ENCODE measurements at places on chromosomes 7 and 10. TPM values are rescaled to one million over a fixed set of nuclear protein-coding genes. Genes with fewer than 3 reads are reported as not detected.

- DNase-seq: peak; percentile 84
- H3K27ac ChIP-seq: peak overlapping the region; percentile 89
- peaks cover 56% of the 10 kb centered on the region for H3K4me1 ChIP-seq
- peak overlapping the region; percentile 68 for H3K4me3 ChIP-seq
- peaks cover 2% of the 10 kb centered on the region for H3K36me3 ChIP-seq
- H3K27me3 ChIP-seq: no peaks in the 10 kb centered on the region
Measured at GRCh38 chr7:150755473-150756099, 18.4 kb downstream of the GIMAP5 start.

- no peak overlapping the region for H3K4me3 ChIP-seq
- no peaks in the 10 kb centered on the region for H3K4me1 ChIP-seq
- H3K36me3 ChIP-seq: no peaks in the 10 kb centered on the region
Measured at GRCh38 chr7:70071766-70072165, 473.5 kb downstream of the AUTS2 start.

DNA sequence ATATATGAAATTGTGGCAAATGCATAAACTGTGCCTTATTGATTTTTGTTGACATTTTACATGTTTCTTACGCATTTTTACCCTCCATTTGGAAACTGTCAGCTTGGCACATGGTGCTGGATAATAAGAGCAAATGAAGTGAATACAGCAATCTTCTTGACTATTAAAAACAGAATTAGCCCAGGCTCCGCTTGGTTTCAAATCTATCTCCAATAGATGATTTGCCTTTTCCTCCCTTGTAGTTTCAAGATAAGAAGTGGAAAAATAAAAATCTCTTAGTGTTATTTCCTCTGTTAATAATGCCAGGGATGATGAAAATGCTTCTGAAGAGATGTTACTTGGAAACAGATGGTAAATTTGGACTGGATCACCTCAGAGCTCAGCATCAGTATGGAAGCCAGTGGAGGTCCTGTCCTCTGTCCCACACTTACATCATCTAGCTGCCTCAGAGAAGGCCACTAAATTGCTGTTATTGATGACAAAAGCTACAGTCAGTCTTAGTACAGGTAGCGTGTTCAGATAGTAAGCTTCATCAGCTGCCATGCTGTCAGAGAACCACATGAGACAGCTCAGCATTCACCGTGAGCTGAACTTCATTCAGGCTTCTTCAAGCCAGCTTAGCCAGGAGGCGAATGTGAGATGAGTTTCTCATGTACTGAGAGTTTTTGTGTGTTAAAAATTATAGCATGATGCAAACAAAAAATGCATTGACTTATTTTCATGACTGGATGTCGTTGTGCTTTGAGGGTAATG is 246.8 kb downstream of the CELF2 start:
- H3K27ac ChIP-seq: peak overlapping the region; percentile 47
- no peak overlapping the region for H3K4me3 ChIP-seq
- peaks cover 81% of the 10 kb centered on the region for H3K36me3 ChIP-seq
- DNase-seq: no peak
- H3K4me1 ChIP-seq: peaks cover 89% of the 10 kb centered on the region
- H3K27me3 ChIP-seq: no peaks in the 10 kb centered on the region

The TRPV6 gene
- not detected for total RNA-seq

DNA sequence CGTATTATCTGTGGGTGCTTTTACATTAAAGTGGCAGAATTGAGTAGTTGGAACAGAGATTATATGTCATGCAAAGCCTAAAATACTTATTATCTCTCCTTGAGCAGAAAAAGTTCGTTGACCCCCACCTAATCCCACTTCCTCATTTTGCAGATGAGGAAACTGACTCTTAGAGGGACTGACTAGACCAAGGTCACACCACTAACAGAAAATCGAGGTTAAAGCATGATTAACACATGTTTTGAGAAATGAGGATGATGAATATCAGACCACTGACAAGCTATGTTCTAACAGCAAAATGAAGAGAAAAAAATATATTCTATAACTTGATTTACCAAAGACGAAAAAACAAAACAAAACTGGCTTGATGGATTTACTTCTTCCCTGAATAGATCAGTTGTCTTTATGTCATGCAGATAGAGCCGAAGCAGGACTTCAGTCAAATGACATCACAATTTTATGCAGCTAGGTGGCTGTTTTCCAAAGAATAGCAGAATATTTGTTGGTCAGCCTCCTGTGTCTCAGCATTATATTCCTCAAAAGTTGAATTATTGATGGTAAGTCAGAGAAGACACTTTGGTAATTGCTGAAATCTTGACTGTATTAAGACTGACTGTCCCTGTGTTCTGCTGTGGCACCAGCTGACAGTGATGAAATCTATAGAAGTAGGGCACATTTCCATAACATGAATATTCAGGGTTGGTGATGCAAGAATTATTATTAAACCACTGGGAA is 24.2 kb upstream of the SMIM30 start:
- H3K4me1 ChIP-seq: no peaks in the 10 kb centered on the region
- DNase-seq: no peak
- H3K27me3 ChIP-seq: peaks cover 15% of the 10 kb centered on the region

The AKR1C2 gene
- not detected for total RNA-seq

DNA sequence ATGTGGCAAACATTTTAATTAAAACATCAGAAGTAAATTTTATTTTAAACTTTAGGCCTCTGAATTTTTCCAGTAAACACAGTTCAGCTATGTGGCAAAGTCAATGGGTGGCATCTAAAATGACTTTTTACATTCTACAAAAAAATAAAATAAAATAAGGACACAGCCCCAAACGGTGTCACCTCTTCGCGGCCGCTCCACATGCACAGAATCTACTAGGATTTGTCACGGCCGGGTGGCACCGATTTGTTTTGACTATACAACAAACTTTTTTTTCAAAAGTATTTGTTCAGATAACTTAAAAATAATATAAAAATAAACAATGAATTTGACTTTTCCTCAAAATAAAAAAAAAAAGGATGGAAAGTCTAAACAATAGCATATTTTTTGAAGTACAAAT is 127.8 kb downstream of the EBF3 start:
- DNase-seq: no peak
- H3K4me1 ChIP-seq: no peaks in the 10 kb centered on the region
- H3K27me3 ChIP-seq: no peaks in the 10 kb centered on the region
- no peak overlapping the region for H3K4me3 ChIP-seq
- H3K36me3 ChIP-seq: no peaks in the 10 kb centered on the region

- no peaks in the 10 kb centered on the region for H3K4me1 ChIP-seq
- peaks cover 2% of the 10 kb centered on the region for H3K27me3 ChIP-seq
- H3K36me3 ChIP-seq: no peaks in the 10 kb centered on the region
Measured at GRCh38 chr7:91289633-91290254, 25.5 kb downstream of the FZD1 start.

GRCh38 chr7:13731643-13732042 is 257.8 kb downstream of the ETV1 start:
- H3K27me3 ChIP-seq: no peaks in the 10 kb centered on the region
- no peaks in the 10 kb centered on the region for H3K4me1 ChIP-seq
- no peak for DNase-seq
- no peak overlapping the region for H3K27ac ChIP-seq

DNA sequence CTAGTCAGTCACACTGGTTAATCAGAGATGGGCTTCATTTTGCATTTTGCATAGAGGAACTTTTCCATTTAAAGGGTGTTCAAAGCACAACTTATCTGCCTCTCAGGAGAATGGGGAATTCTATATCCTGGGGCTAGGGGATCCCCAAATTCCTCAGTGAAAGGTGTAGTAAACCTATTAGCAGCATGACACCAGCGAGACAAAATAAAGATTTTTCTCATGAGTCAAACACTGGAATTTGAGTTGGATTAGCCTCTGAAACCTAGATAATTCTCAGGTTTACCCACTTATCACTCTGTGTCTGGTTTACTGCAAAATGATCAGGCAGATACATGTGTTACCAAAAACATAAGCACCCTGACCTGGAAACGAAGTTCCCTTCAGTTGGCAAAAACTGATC is 2.1 kb downstream of the AFAP1L2 start:
- H3K36me3 ChIP-seq: no peaks in the 10 kb centered on the region
- peaks cover 55% of the 10 kb centered on the region for H3K27me3 ChIP-seq
- H3K4me1 ChIP-seq: peaks cover 10% of the 10 kb centered on the region

The GPRIN2 gene
- not detected for total RNA-seq

DNA sequence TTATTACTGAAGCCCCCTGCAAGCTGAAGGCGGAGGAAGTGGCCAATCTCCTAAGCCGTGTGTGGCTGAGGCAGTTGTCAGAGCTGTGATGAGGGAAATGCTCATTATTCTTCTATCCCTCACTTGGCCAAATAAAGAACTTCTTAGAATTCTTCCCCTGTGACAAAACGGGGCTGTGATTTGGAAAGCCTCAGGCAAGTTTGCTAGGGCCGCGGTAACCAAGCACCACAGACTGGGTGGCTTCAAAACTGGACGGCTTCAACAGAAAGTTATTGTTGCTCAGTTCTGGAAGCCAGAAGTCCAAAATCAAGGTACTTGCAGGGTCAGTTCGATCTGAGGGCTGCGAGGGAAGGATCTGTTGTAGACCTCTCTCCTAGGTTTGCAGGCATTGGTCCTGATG is 72.3 kb upstream of the STEAP1B start:
- no peaks in the 10 kb centered on the region for H3K36me3 ChIP-seq
- peaks cover 3% of the 10 kb centered on the region for H3K4me1 ChIP-seq
- no peak overlapping the region for H3K27ac ChIP-seq
- H3K4me3 ChIP-seq: no peak overlapping the region

GRCh38 chr10:11876324-11876723 is 53.2 kb downstream of the PROSER2 start:
- H3K4me3 ChIP-seq: no peak overlapping the region
- H3K27me3 ChIP-seq: peaks cover 5% of the 10 kb centered on the region
- no peaks in the 10 kb centered on the region for H3K36me3 ChIP-seq
- peaks cover 15% of the 10 kb centered on the region for H3K4me1 ChIP-seq

DNA sequence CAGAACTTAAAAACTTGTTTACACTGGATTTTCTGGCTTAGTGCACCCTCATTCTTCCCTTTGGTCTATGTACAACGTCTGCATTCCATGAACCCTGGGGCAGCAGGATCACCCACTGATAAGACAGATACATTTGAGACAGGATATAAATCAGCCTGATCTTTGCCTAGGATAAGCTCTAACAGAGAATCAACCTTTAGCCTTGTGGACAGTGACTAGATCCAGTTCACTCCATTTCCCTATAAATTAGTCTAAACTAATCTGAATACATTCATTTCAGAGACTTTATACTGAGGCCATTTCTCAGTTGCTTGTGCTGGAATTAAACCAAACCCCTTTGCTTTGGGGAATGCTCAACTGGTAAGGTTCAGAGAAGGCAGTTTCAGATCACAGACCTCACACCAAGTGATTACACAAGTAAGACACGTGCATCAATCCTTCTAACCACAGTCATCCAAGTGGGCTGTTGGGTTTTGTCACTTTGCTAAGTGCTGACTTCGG is 639.8 kb upstream of the FZD8 start:
- H3K36me3 ChIP-seq: no peaks in the 10 kb centered on the region
- H3K27me3 ChIP-seq: no peaks in the 10 kb centered on the region
- DNase-seq: no peak
- no peaks in the 10 kb centered on the region for H3K4me1 ChIP-seq
- H3K27ac ChIP-seq: no peak overlapping the region
- no peak overlapping the region for H3K4me3 ChIP-seq

- H3K27me3 ChIP-seq: no peaks in the 10 kb centered on the region
- peak overlapping the region; percentile 39 for H3K4me3 ChIP-seq
- no peaks in the 10 kb centered on the region for H3K36me3 ChIP-seq
- H3K4me1 ChIP-seq: peaks cover 60% of the 10 kb centered on the region
- peak overlapping the region; percentile 96 for H3K27ac ChIP-seq
Measured at GRCh38 chr10:23362879-23363792, 18.5 kb upstream of the C10orf67 start.

The ACSM6 gene
- total RNA-seq: not detected

The LARP4B gene
- 97.5 TPM for total RNA-seq

DNA sequence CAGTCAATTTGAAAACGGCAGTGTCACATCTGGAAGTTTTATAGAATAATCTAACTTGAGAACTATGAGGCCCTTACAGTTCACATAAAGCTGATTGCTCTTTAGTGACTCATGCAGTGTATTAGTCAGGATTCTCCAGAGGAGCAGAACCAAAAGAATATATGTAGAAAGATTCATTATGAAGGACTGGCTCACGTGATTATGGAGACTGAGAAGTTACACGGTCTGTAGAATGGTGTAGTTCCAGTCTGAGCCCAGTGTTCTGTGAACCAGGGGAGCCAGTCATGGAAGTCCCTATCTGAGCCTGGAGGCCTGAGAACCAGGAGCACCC is 21.5 kb downstream of the RBM33 start:
- peak overlapping the region; percentile 61 for H3K27ac ChIP-seq
- no peaks in the 10 kb centered on the region for H3K27me3 ChIP-seq
- no peak overlapping the region for H3K4me3 ChIP-seq
- peaks cover 83% of the 10 kb centered on the region for H3K4me1 ChIP-seq

The H2BK1 gene
- not detected for total RNA-seq

- peaks cover 5% of the 10 kb centered on the region for H3K27me3 ChIP-seq
- no peaks in the 10 kb centered on the region for H3K4me1 ChIP-seq
- H3K27ac ChIP-seq: no peak overlapping the region
- DNase-seq: no peak
Measured at GRCh38 chr10:116827214-116827671, 22.1 kb upstream of the ENO4 start.

DNA sequence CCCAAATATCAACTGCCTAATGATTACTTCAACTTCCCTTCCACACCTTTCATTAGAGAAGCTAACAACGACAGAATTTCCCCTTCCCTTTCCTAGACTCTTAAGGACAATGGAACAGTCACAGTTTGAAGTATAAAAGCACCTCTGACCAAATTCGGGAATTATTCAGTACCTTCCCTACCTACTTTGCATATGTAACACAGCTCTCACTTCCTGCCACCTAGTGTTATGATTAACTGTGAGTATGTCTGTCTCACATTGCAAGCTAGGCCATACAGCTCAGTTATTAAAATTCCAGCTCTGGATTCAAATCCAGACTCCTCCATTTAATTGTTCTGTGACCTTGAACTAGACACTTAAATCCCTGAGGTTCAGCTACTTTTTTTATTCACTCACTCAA is 44.8 kb upstream of the HPSE2 start:
- H3K27ac ChIP-seq: no peak overlapping the region
- H3K4me1 ChIP-seq: no peaks in the 10 kb centered on the region
- H3K4me3 ChIP-seq: no peak overlapping the region

- peaks cover 66% of the 10 kb centered on the region for H3K36me3 ChIP-seq
- peak overlapping the region; percentile 73 for H3K27ac ChIP-seq
- H3K4me3 ChIP-seq: no peak overlapping the region
- DNase-seq: no peak
- no peaks in the 10 kb centered on the region for H3K27me3 ChIP-seq
Measured at GRCh38 chr7:92691578-92691977, 101.4 kb upstream of the FAM133B start.

DNA sequence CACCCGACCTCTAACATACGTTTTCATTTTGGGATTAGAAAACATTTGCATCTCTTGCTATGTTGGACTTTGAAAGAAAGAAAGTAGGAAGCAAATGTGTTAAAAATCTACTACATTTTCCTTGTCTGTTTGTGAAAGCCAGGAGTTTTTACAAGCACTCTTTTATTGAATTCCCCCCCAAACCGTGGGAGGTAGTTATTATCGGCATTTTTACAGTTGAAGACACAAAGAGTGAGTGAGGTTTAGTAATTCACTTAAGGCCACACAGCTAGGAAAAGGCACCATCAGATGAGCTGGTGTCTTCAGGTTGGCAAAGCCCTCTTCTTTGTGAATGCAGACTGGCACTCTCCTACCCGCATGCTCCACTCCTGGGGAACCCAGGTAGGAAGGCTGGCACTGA is 23.5 kb upstream of the SFMBT2 start:
- H3K4me3 ChIP-seq: no peak overlapping the region
- H3K27ac ChIP-seq: no peak overlapping the region
- DNase-seq: no peak
- H3K36me3 ChIP-seq: no peaks in the 10 kb centered on the region
- no peaks in the 10 kb centered on the region for H3K27me3 ChIP-seq

GRCh38 chr10:69503001-69503895 is 52.0 kb downstream of the TSPAN15 start:
- H3K27ac ChIP-seq: no peak overlapping the region
- no peaks in the 10 kb centered on the region for H3K27me3 ChIP-seq

Data from activated CD4-positive, alpha-beta T cell treated with anti-CD3 and anti-CD28 coated beads for 36 hours (primary cell).